Right kidney (tissue), 9 donors: ENCODE measurements at places on chromosomes 7 and 10.
A peak's percentile ranks its signal among the peaks of the same experiment; 100 is the strongest.

GRCh38 chr7:139744768-139745677, 32.8 kb downstream of the HIPK2 start:
- no peak for DNase-seq

- no peak for DNase-seq
Measured at GRCh38 chr10:129792864-129793263, 171.2 kb downstream of the EBF3 start.

DNA sequence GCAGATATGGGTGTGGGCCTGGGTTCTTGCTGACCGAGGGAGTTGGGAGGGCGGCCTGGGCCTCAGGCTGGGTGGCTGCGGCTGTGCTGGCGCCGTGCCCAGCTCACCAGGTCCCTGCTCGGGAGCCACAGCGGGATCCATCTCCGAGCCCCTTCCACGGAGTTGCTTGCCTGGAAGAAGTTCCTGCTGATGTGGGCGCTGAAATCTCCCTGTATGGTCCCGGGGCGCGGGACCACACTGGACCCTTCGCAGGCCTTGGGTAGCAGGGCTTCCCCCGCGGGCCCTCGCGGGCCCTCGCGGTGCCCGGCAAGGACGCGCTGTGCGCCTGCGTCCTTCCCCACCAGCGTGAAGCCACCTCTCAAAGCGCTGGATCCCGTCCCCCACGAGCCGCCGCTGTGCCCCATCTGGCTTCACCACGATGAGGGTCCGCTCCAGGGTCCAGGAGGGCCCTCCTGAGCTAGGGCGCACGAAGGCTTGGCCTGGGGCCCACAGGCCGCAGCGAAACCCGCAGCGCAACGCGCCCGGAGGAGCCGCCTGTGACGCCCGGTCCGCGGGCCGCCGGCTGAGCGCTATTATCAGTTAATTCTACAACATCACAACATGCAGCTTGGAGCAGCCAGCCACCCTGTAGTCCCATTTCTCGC, 31.5 kb downstream of the RAB19 start:
- peak; percentile 22 for DNase-seq

DNA sequence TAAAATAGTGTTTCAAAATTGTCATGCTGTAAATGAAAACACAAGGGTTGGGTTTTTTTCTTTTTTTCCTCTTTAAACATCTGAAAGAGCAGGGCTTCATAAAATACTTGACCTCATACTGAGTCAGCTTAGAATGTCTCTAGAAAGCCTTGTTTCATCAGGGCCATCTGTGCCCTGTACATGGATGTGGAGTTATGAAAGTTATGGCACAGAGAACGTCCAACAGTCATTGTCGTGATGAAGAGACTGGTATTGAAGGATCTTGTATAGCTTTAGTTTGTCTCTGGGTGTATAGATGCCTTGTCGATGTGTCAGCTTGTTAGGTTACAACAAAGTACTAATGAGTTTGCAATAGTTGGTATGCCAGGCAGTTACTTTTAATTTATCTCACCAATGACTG, 127.3 kb downstream of the FAM204A start:
- DNase-seq: no peak

GRCh38 chr10:129825826-129826225, 138.2 kb downstream of the EBF3 start:
- DNase-seq: no peak

- DNase-seq: no peak
Measured at GRCh38 chr7:16399916-16400892, 21.1 kb downstream of the CRPPA start.

- DNase-seq: no peak
Measured at GRCh38 chr10:98621630-98622029, 174.9 kb upstream of the HPS1 start.

- no peak for DNase-seq
Measured at GRCh38 chr7:7642081-7642480, 1.5 kb downstream of the UMAD1 start.

DNA sequence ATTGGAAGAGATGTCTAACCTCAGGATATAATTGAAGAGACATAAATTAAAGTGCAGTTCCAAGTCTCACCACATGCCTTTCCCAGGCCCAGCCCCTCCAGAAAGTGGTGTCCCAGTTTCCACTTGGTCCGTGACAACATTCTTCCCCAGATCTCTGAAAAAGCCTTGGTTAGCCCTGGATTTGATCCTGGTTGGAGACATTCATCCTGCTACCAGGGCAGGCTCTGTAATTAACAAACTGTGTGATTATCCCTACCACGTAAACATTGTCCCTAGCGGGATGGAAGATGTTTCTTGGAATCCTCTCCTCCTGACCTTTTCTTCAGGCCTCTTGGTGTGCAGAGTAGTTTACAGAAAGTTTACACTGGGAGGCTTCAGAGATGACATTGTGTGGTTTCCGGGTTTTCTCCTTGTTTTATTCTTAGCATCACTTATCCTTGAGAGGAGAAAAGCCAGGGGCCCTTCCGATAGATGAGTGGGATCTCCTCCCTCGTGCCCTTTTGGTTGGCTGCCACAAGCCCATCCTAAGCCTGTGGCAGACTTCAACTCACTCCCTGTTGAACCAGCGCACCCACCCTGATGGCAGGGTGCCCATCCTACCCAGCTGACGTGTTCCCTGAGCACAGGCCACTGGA, 83.8 kb downstream of the COL13A1 start:
- no peak for DNase-seq

- DNase-seq: no peak
Measured at GRCh38 chr7:15679306-15679705, 7.2 kb downstream of the MEOX2 start.

- DNase-seq: no peak
Measured at GRCh38 chr7:134351424-134351823, 34.7 kb upstream of the SLC35B4 start.

DNA sequence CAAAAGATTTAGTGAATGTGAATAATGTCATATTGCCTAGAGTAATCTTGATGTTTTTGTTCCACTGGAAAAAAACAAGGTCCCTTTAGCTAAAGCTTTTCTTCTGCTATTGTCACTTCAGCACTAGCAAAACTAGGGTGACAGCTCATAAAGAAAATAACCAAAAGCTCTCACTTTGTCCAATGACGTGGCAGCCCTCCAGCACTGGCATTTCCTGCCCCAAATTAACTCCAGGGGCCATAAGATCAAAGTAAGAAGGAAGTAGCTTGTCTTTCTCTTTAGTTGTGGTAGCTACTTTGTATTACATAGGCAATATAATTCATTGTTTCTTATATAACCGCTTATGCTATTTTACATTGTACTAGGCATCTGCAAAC, 47.3 kb downstream of the LRRN3 start:
- no peak for DNase-seq

DNA sequence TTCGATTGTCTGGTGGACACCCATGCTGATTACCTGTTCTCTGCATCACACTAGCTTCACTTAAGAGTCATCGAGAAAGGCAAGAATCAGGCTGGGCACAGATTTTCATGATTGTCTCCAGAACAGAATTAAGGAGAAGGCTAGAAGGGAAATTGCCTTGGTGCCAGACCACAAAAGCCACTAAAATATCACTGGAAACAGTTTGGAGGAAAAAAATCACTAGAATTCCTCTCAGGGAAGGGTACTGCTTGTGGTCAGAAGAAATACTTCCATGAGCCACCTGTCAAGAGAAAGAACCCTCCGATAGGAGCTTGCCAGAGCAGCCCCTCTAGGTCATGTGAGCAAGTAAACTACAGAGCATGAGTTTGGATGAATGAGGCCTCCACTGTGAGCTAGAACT, 269.3 kb upstream of the TEX47 start:
- DNase-seq: no peak

DNA sequence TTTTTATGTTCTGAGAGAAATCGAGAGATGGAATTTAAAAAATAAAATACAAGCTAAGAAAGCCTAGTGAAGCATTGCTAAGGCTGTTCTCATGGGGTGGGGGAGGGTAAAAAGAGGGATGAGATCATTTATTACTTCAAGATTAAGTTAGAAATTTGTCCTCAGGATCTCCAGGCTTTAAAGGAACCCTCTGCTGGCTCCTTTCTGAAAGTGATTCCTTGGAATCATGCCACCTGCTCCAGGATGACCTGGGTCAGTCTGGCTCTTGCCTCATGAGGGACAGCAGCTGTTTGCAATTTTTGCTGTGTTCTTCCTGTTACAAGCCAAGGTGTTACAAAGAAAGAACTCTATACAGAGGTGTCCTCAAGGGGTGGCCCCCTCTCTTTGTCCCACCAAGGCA, 69.8 kb downstream of the CDK1 start:
- DNase-seq: no peak

DNA sequence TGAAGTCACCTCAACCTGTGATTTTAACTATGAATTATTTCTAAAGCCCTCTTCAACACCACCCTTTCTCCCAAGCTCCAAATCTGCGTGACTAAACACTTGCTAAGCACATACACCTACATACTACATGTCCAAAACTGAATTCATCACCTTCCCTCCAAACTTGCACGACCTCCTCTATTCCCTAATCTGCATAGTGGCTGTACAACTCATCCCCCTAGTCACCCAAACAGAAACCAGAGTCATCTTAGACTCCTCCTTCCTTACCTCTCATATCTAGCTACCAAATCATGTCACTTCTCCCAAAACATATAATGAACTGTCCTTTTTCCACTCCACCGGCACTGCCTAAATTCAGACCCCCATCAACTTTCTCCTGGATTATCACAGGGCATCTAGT, 16.2 kb downstream of the ARHGAP21 start:
- no peak for DNase-seq

DNA sequence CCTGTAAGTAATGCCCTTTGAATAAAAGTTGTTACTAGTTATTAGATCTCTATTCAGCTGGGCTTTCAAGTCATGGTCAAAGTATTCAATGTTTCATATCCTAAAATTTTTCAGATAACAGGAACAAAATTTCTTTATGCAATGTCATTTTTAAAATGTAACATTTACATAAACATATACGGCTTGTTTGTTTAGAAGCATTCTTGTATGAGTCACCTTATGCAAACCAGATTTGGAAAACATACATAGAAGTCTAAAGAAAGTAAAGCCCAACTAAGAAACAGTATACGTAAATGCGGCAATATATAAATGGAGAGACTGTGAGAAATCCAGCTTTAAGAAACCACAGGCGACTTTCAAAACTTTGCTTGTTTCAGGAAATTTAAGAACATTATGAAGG, 10.5 kb downstream of the TMEM168 start:
- no peak for DNase-seq

DNA sequence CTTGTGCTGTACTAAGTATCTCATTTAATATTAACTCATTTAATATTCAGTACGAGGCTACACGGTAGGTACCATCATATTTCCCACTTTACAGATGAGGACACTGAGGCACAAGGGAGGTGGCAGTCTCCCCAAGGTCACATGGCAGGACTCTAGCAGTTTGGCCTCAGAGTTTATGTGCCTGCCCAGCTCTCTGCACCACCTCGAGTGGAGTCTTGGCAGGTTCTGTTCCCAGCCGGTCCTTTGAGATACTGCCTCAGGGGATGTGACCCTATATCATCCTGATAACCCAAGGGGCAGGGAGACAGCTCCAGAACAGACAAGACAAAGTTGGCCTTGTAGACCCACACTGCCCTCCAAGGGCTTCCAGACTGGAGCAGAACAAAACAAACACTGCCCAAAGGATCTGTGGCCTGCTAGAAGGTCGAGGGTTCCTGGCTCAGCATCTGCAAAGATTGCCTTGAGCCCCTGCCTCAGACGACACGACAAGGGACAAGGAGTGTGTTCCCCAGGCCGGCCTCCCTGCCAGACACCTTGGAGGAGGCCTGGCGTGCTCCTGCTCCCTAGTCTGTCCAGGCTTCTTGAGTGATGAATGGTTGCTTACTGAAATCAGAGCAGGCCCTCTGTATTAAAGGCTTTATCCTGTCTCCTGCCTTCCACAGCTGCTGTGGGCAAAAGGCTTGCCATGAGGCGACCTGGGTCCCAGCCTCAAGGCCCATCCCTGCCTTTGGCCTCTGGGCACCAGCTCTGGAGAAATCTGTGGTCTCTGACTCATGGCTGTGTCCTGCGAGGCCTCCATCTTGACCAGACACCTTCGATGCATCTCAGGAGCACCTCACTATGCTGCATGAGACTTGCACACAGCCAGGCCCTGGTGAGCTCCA, 3.9 kb upstream of the PWWP2B start:
- DNase-seq: no peak

DNA sequence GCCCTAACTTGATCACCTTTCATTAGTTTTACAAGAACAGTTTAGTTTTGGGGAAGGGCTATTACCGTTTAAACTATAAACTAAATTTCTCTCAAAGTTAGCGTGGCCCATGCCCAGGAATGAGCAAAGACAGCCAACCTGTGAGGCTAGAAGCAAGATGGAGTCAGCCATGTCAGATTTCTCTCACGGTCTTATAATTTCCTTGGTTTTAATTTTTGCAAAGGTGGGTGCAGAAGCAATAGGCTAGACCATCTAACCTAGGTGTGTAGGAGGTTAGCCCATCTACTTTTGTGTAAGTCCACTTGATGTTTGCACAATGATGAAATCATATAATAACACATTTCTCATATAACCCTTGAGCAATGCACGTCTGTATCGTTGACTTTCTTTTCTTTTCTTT, 8.9 kb downstream of the CCL24 start:
- DNase-seq: no peak

GRCh38 chr7:128135159-128135514, 103.9 kb upstream of the LRRC4 start:
- no peak for DNase-seq

DNA sequence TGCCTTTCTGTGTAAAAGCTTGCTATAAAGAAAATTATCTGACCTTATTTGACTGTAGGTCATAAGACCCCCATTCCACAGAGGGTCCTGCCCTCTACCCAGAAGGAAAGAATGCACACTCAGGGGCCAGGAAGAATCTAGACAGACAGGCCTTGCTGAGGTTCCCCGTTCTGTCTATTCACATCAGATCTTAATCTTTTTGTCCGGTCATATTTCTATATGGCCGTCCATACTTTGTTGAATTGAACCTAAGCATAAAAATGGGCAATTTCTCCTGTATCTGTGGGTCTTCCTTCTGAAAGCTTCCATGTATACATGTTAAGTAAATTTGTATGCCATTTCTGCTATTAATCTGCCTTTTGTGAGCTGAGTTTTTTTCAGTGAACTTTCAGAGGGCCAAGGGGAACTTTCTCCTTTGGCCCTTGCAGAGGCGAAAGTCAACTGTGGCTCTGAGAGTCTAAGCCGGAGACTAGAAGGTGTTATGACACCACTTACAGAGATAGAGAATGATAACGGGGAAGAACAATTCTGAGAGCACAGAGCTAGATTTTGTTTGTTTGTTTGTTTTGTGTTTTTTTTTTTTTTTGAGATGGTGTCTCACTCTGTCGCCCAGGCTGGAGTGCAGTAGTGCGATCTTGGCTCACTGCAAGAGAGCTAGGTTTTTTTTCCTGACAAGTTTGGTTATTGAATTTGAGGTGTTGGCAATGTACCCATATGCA, 11.6 kb upstream of the PRKAR2B start:
- DNase-seq: no peak

DNA sequence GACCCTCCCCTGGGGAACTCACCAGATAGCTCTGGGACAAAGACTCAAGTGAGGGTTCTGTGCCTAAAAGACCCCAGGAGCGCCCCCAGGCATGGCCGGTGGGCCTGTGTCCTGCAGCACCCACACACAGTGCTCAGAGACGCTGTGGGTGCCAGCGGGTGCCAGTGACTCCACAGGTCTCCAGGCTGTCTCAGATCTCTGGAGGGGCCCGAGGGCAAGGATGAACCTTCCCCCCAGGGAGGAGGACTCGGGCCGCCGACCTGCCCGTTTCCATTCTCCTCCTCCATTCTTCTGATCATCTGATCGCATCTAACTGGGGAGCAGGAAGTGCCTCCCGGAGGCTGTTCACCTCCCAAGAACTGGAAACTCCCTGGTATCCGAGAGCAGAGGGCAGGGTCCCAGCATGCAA, 980 bp downstream of the ADAM8 start:
- no peak for DNase-seq

- DNase-seq: no peak
Measured at GRCh38 chr7:3042861-3043489, 692 bp downstream of the CARD11 start.
